ENCODE measurements at places on chromosomes 11 and 22.

GRCh38 chr11:120589376-120589775 lies 77.8 kb downstream of the GRIK4 start:
- no peak for DNase-seq

GRCh38 chr11:76600124-76600655 lies 70.4 kb downstream of the LRRC32 start:
- no peak for DNase-seq

DNA sequence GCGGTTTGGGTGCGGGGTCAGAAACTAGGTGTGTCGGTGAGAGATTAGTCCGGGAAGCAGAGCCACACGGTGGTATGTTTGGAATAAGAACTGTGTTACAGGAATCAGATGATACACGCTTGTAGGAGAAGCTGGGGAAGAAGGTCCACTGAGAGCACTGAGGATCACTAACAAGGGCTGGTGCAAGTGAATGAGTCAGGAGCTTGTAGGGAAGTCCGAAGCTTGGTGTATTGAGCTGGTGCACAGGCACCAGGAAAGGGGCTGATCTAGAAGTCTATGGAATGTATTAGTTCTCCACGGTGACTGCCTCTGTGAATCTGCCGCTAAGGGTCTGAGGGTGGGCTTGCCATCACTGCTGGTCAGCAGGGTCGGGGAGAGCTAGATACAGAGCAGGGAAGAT lies 18.8 kb upstream of the GRK3 start:
- DNase-seq: no peak

DNA sequence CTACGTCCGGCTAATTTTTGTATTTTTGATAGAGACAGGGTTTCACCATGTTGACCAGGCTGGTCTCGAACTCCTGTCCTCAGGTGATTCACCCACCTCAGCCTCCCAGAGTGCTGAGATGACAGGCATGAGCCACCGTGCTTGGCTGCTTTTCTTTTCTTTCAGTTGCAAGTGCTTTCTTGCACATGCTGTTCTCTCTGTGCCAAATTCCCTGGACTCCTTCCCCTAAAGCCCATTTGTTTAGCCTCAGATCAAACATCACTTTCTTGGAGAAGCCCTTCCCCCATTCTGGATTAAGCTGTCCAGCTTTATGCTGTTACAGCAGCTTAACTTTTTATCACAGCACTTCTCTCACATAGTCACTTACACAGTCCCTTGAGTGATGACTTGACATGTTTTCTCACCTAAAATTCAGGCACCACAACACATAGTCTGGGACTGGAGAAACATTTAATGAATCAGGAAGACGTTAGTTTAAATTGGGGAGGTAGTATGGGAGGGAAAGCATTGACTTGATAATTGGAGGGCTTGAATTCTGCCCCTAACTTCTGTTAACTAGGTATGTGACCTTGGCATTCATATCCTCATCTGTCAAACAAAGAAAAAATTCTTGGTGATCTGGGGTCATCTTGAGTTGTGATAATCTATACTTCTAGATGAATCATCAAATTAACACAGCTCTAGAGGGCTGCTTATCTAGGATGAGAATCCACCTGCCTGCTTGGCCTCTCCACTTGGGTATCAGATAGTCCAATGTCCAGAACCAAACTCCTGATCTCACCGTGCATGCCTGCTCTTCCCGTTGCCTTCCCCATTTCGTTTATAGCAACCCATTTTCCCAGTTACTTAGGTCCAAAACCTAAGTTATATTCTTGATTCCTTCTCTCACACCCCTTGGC lies 18.4 kb downstream of the ACO2 start:
- DNase-seq: no peak

GRCh38 chr11:126188332-126189108 lies 22.9 kb downstream of the RPUSD4 start:
- no peak for DNase-seq

DNA sequence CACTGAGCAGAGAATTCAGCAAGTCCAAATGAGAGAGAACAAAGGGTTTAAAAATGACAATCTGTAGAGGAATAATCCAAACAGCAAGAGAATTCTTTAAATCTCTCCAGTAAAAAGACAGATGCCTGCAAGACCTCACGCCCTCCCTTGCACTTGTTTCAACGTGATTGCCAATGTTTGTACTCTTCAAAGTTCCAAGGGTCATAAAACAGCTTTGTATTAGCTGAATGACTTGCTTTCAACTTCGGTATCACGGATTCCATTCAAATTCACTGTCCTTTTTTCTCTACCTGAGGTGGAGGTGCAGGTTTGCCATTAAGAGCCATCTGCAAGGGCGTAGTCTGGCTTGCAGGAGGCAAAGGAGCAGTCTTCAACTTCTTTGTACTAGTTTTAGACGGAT lies 41.1 kb upstream of the CHRNA10 start:
- no peak for DNase-seq

DNA sequence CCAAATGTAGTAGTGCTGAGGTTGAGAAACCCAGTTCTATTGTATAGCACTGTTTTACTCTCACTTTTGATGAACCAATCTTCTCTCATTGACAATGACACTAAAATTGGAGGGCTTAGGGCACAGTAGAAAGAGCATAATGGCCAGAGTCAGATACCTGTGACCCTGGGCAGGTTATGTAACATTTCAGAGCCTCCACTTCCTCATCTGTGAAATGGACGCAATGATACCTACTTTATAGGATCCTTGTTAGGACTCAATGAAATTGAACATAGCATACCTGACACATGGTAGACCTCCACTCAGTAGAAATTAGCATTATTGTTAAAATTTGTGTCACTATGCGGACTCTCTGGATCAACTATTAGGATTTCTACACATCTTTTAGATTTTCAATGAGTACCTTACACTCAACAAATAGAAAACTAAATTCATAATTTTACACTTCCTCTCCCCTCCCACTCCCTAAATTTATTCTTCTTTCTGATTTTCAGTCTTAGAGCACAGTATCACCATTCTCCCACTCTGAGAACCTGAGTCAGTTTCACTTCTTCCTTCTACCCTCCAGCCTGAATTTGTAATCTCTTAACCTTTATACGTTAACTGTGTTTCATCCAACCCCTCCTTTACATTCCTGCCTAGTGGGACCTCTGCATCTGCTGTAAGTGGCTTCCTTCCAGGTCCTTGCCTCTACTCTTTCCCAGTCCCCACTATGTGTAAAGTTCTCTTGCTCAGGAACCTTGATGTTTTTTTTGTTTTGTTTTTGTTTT lies 78.3 kb downstream of the MICAL2 start:
- DNase-seq: no peak

All from SHP77 treated with DMSO at 0.1 percent for 48 hours (cell line).